ENCODE measurements at places on chromosomes 3 and 15.

GRCh38 chr15:71691458-71692417 is 118.6 kb upstream of the NR2E3 start:
- DNase-seq = no peak

GRCh38 chr3:35028157-35028556 is 611.2 kb upstream of the ARPP21 start:
- no peak for DNase-seq

DNA sequence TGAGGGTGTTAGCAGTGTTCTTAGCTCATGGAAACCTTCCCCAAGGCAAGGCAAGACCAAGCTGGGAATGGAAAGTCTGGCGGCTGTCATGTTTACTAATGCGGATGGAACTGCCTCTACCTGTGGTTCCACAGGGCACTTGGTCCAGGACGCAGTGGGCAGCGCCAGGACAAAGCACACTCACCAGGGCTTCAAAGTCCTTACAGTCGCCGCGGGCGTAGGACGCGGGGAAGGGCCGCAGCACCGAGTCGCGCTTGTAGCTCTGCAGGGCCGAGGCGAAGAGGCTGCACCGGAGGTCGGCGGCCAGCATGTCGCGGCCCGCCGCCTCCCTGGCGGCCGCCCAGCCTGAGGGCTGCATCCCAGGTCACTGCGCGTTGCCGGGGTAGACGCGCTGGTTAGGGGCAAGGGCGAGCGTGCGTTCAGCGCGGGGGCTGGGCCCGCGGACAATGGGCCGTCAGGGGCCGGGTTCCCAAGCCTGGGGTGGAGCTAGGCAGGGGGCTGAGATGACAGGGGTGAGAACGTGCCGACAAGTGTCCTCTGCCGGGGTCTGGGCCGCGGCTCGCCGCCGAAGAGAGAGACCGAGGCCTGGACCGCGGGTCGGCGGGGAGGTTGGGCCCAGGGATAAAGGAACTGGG is 497 bp downstream of the PARP16 start:
- no peak for DNase-seq

DNA sequence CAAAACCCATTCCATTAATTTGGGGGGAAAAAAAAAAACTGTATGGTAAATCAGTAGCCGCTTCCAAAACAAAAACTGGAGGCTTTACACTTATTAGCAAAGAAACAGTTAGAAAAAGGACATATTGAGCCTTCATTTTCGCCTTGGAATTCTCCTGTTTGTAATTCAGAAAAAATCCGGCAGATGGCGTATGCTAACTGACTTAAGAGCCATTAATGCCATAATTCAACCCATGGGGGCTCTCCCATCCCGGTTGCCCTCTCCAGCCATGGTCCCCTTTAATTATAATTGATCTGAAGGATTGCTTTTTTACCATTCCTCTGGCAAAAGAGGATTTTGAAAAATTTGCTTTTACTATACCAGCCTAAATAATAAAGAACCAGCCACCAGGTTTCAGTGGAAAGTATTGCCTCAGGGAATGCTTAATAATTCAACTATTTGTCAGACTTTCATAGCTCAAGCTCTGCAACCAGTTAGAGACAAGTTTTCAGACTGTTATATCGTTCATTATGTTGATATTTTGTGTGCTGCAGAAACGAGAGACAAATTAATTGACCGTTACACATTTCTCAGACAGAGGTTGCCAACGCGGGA is 9.4 kb upstream of the RPL24 start:
- no peak for DNase-seq
